HS-27A (cell line): ENCODE measurements at places on chromosomes 1 and 21.

DNA sequence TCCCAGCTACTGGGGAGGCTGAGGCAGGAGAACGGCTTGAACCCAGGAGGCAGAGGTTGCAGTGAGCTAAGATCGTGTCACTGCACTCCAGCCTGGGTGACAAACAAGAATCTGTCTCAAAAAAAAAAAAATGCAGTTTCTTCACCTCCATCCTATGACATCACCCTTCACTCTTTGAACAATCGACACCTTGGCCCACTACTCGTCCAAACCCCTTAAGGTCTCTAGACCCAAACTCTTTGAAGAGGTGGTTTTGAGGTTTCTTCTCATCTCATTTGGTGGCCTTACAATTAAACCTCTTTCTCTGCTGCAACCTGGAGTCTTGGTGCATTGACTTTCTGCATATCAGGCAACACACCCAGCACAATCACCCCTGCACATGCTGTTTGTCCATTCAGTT is 86.1 kb downstream of the SLC16A1 start:
- no peak for DNase-seq

DNA sequence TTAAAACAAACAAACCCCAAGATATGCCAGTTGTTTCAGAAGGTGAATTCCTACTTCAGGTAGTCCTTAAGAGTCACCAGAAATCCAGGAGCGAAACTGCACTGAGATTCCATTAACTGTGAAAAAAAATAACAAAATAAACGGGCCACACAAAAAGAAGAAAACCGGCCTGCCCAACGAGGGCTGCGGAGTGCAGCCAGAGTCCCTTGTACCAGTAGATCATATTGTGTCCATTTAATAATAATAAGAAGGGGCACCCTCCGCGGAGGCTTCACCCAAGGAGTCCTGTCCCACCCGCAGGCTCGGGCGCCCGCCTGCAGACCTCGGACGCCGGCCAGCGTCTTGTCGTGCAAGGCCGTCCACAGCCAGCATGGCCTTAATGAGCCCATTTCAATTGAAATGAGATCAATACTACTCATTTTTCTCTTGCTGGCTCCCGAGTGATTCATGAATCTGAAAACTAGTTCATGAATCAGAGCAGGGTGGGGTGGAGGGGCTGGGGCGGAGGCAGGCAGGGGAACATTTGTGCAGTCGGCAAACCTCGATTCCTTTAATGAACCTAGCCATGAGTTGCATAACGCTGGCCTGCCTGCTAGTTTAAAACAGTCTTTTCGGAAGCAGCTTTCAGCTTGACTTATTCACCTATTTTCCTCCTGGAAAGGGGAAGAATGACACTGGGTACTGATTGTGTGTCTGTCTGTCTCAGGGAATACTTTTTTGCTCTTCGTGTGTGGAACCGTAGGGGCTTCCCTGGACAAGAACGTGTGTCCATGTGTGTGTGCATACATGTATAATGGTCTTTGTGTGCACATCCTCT is 113.1 kb upstream of the IRF2BP2 start:
- peak; percentile 58 for DNase-seq

- DNase-seq, result no peak
These were observed 62.0 kb upstream of the HOOK1 start for GRCh38 chr1:59752556-59753414.

DNA sequence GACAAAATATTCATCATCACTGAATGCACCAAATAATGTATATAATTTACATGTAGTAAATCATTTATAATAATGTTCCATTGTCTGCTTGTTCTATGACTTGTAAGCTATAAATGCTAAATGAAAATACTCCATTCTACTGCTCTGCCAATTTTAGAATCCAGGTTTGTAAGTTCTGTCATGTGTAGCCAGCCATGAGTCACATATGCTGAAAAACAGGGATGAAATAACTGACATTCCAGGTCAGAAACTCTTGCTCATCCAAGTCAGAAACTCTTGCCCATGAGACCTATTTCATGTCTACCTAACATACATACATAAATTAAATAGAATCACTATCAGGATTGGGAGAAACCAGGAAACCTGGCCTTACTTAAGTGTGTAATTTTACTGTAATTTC is 95.6 kb downstream of the ASH1L start:
- peak; percentile 48 for DNase-seq

GRCh38 chr21:31557421-31558188 is 101.9 kb upstream of the SOD1 start:
- no peak for DNase-seq

GRCh38 chr1:242745079-242745478 is 220.6 kb upstream of the PLD5 start:
- no peak for DNase-seq

GRCh38 chr1:209095627-209096595 is 487.6 kb upstream of the CAMK1G start:
- peak; percentile 75 for DNase-seq

- DNase-seq, result no peak
These were observed 3.1 kb upstream of the OR10J1 start for GRCh38 chr1:159436469-159436868.

DNA sequence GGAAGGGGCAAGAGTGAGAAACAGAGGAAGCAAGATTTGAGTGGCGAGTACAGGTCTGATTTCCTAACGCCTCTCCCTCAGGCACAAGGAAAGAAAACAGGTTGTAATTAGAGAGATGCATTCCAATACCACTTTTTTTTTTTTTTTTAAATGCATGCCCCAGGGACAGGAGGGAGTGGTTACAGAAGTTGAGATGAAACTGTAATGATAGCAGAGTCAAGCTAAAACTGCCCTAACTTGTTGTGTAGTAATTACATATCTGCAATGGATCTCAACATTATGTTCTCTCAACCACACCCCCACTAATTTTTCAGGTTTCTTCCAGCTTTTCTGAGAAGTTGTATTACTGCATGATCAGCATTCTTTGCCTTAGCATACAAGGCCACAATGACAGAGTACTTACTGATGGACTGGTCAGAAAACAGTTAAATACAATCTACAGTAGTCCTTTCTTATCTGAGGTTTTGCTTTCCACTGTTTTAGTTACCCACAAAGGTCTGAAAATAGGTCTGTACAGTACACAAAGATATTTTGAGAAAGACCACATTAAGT is 5.5 kb downstream of the ETV3 start:
- DNase-seq, result no peak
